ENCODE measurements at places on chromosomes 12 and 14.

GRCh38 chr12:2937500-2937899 is 21.7 kb upstream of the TEAD4 start:
- DNase-seq: no peak

GRCh38 chr12:116332705-116333380 is 55.4 kb upstream of the MED13L start:
- no peak for DNase-seq

- no peak for DNase-seq
Measured at GRCh38 chr14:104936361-104937155, 11.9 kb downstream of the PLD4 start.

DNA sequence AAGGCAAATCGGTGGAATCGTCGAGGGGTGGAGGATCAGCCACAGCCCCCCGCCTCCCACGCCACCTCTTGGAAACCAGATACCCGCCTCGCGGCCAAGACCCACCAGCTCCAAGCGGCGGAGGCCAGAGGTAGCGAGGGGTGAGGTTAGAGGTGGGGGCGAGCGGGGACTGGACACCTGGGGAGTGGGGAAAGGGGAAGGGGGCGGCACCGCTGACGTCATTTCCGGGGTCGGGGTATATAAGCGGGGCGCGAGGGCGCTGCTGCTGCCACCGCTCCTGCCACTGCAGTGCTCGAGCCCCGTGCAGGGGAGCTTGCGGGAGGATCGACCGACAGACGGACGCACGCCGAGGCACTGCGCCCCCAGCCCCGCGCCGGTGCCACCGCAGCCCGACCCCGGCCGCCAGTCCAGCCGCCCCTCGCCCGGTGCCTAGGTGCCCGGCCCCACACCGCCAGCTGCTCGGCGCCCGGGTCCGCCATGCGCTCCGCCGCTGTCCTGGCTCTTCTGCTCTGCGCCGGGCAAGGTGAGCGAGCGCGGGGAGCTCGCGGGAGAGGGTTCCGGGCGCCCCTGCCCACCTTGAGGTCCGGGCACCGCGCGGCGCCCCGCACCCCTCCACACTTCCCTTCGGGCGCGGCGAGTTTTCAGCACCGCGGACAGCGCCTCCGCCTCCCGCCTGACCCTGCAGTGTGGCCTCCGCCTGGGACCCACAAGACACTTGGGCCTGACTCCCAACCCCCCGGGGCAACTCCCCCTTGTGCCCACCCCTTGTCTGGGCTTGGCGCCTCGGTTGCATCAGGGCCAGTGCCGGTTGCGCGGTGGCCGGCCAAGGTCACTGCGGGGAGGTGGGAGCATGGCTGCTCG is at the start of gene CHGA:
TSS of gene CHGA (plus strand) at position 268 of the 861 bp plus-strand sequence. CDS start at position 478, 210 bp downstream.
- DNase-seq: peak; percentile 45

GRCh38 chr14:30084811-30085210 is 157.2 kb upstream of the PRKD1 start:
- DNase-seq: no peak

GRCh38 chr12:28652239-28652638 is 462.0 kb downstream of the CCDC91 start:
- no peak for DNase-seq

GRCh38 chr14:26925876-26926584 is 328.2 kb upstream of the NOVA1 start:
- DNase-seq: no peak

DNA sequence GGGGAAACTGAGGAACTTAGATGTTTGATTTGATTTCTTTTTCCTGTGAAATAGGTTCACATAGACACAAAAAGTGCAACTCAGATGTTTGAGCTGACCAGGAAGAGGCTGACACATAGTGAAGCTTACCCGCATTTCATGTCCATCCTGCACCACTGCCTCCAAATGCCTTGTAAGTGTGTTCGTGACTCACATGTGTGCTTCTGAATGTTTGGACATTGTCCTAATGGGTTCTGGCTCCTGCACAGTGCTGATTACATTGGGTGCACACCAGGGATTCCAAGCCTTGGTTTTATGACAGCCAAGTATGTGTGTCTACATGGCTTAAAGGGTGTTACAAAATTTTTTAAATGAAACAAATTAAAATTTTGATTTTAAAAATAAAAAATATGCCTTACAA is 137.4 kb downstream of the DAAM1 start:
- DNase-seq: no peak

- DNase-seq: no peak
Measured at GRCh38 chr12:49933796-49934195, 16.7 kb upstream of the AQP2 start.

- peak; percentile 13 for DNase-seq
Measured at GRCh38 chr12:110741341-110742095, 1.2 kb downstream of the PPP1CC start.

GRCh38 chr12:62799126-62799736 is 135.7 kb downstream of the PPM1H start:
- peak; percentile 54 for DNase-seq

DNA sequence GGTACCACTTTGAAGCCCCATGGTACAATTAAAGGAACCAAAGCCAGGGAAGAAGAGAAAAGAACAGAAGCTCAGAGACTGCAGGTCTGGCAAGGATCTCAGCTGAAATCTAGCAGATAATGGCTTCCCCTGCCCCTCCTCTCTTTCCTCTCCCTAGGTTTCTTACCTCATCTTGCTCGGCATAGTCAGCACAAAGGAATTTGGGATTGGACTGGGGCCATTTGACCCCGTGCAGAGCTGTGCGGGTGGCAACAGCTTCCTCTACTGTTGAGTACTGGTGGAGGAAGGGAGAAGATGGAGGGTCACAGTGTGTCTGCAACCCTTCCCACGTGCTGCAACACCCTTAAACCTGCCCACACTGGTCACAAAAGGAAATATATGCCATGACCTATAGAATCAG is 4.7 kb upstream of the CDH24 start:
- no peak for DNase-seq

DNA sequence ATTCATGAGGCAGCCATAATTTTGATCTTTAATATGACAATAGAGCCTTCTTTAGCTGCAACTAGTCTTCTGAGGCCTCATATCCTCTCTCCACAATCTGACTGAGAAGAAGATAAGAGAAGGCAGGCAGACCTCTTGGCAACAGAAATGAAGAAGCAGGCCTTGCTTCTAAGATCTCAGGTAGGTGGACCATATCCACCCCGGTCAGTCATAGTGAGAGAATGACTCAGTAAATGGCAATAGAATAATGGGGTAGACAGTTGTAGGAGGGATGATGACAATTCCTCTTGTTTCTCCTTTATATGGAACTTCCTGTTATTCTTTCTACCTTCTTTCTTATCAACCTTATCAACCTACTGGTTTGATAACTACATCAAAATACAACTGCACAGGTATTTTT is 246.7 kb upstream of the G2E3 start:
- no peak for DNase-seq

- no peak for DNase-seq
Measured at GRCh38 chr14:51086044-51086443, 8.9 kb downstream of the TRIM9 start.

DNA sequence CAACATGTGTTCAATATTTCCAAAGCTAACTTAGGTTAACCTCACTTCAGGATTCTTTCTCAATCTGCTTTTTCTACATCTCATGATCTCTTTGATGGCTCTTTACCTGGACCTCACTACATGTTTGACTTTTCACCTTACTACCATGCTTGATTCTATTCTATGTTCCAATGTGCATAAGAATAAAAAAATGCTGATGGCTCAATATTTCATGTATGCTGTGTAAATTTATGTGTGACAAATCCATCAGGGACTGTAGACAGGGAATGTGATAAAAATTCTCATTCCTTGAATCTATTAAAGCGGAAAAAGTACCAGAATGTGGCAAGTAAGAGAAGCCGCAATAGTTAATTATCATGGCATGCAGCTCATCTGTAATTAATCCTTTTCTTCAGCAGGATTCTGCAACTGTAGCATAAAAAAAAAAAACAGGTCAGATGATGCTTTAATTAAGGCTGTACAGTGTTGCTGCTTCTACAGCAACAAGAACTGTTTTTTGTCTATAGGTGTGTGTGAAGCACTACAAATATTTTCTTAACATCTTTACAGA is 276.9 kb upstream of the PRKD1 start:
- DNase-seq: no peak

DNA sequence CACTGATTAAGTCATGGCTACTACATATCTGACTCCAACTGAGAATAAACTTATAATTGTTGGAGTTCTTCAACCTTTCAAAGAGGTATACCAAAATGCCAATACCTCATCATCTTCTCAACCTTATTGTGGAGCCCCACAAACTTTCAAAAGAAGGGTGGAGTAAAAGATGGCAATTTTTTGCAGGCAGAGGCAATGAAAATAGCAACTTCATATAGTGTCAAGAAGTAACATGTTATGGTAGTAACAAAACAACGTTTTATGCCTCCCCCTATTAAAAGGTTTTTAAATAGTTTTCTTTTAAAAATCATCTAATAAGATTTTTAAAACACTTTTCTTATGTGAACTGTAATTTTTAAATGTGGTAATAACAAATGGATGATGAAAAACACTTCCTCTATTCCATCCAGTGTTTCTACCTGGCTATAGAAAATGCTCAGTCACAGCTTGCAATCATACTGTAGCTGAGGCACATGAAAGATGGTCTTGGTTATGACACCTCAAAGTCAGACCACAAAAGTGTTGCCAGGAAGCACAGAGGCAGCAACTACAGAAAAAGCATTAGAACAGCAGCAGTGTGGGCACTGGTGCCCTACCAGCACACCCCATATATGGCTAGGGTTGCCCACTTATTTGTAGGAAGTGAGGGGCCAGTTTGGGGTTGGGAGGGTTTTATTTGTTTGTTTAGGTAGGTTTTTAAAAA is 7.0 kb downstream of the PPP1R12A start:
- DNase-seq: peak; percentile 52

- DNase-seq: no peak
Measured at GRCh38 chr14:35987731-35988130, 161.6 kb downstream of the BRMS1L start.

DNA sequence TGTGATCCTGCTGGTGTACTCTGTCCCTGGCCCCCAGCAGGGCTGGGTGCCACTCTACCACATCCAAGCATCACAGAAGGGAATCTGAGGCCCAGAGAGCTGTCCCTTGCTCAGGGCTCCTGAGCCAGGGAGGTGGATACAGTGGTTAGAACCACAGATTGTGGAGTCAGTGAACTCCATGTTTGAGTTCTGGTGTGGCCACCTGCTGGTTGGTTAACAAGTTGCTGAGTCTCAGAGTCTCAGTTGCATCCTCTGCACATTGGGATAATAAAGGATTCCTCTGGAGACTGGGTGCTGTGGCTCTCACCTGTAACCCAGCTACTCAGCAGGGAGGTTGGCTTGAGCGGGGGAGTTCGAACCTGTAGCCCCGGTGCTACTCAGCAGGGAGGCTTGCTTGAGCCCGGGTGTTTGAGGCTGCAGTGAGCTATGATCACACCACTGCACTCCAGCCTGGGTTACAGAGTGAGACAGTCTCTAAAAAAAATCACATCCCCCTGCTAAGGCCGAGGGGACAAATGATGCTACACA is 39.4 kb downstream of the MVK start:
- DNase-seq: no peak

DNA sequence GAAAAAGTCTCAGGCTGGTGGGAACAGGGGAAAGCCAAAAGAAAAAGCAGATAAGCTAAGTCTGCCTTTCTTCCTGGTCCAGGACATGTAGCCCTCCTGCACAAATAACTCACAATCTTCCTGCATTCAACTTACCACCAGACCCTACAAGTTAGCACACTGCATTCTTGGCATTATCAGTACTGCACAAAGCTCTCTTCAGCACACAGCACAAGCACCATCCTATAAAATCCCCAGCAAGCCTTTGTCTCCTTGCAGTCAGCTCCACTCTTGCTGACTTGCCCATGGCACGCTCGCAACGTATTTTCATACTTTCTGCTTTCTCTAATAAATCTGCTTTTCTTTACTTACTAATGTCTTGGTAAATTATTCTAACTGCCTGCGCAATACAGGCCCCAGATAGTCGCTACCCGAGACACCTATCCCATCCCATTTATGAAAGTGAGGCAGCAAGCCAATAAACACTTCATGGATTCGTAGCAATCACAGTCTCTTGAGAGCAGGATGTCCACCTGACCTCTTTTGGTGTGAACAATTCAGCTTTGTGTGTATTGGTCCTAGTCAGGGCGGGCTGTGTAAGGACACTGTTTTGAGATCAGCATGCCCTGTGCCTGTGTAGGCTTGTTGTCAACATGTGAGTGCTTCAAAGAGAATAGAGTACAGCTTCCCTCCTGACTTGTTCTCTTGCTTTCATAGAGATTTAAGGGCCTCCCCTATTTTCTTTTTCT is 49.0 kb downstream of the TMEM117 start:
- DNase-seq: no peak

DNA sequence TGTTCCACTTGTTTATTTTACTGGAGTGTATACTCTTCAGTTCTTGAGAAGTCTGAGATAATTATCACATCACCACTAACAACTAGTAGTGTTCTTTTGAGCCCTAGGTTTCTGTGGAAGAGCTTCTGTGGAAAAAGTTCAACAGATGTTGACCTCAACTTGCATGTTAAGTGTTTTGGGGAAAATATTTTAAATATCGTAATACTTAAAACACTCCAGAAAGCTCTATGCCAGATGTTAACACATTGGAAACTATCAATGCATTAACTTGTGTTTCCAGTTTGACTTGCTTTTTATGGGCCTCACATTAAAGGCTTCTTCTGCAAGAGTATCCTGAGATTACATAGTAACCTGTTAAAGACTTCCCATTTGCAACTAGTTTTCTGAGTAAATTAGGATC is 173.1 kb downstream of the DUSP6 start:
- DNase-seq: no peak

DNA sequence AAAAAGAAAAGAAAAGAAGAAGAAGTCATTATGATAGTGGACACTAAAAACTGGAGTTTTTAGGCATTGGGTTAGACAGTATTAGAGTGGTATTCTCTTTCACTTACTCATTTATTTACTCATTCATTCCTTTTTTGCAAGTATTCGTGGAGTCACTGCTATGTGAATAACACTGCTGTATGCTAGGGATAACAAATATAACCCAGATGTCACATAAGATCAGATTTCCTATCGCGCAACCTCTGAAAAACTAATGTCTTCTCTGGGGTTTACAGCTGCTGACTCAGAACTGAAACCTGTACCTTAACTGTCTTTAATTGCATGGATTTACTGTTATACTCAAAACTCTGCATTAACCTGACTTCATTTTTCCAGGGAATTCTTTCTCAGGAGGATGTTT is 353.7 kb downstream of the LRIG3 start:
- DNase-seq: no peak

GRCh38 chr12:92141591-92142121 is 4.0 kb downstream of the BTG1 start:
- peak; percentile 16 for DNase-seq

Measured in activated gamma-delta T cell treated with Interleukin-2 at 50 U/mL for 16 hours (primary cell).